ENCODE measurements at places on chromosomes 5 and 9. TPM values are rescaled to one million over a fixed set of nuclear protein-coding genes. Genes with fewer than 3 reads are reported as not detected.

SPINK4 gene
- not detected for total RNA-seq

SUB1 gene
- 62.7 TPM for total RNA-seq

PCDHB14 gene
- total RNA-seq, result 1.1 TPM

TLX3 gene
- not detected for total RNA-seq

PCDHA4 gene
- total RNA-seq, result under 0.01 TPM

DNA sequence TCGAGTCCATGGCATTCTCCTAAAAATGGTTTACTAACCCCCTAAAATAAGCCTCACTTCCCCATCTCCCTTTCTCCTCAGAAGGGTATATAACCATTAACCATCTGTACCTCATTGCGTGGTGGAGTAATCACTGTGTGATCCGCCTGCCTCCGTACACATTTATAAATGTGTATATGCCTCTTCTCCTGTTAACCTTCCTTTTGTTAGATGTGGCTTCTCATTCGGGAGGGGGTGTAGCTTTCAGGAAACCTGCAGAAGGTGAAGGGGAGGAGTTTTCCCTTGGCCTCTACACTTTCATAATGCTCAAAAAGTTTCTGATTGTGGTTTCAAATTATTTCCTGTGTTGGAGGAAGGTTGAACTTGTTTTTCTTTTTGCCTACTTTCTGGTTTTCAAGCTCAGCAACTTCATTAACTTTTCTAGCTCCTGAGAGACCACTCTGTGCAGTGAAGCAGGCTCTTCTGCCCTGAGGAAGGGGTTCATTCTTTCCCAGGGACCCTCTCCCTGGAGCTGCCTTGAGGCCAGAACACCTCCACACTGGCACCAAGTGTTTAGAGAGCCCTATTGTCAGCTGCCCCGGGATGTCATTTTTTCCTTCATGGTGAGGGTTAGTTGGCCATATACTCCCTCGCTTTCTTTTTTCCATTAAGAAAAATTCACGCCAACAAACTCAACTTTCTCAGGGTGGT, 46.9 kb downstream of the RASGRF2 start:
- DNase-seq, result no peak

- no peak for DNase-seq
Observed at GRCh38 chr5:54769072-54769471, 216.3 kb downstream of the ESM1 start.

DNA sequence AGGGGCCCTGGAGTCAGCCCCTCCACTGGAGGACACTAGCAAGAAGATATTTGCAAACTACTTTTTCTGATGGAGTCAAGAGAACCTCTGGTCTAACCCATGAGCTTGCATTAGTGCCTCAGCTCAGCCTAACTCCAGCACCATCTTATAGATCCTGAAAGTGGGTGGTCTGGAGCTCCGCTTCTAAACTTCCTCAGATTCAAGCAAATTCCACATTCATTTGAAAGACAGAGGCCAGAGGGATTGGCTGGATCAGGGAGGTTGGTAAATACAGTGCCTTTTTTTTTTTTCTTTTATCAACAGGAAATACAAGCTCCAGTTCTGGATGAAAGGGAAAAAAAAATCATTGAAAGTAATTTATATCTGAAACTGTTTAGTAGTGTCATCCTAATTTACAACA, 99.9 kb downstream of the ENC1 start:
- DNase-seq, result no peak

DNA sequence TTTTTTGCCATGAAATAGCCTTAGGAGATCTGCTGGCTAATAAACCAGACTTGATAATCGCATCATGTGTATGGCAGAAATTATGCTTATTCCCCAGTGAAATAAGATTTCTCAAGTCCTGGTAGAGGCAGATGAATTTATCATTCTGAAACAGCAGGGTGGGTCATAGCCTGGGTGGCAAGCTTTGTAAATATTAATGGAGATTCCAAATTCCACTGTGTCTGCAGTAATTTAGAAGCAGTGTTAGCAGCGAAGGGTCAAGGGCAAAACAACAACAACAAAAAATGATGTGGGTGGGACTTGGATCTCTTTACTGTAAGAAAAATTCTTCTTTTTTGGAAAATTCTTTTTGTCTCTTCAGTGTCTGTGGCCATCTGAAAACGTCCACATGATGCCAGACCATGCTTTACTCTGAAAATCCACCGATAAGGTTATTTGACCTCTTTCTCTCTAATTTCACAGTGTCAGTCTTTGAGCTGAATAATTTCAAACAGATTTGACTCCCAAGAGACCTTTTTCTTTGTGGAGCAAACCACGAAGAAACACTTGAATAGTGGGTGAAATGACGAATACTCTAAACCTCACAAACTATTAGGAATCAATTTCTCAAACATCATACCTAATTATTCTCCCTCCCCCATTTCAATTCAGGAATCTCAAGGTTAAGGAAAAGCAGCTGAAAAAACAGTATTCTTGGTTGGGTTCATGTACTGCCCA, 106.0 kb upstream of the RPS23 start:
- DNase-seq, result no peak

GRCh38 chr5:34751807-34752736, 86.9 kb upstream of the TTC23L start:
- DNase-seq, result no peak

GRCh38 chr5:143860211-143860610, 48.2 kb downstream of the HMHB1 start:
- DNase-seq, result no peak
